HT-29 (cell line): ENCODE measurements at places on chromosomes 3 and 15. TPM values are rescaled to one million over a fixed set of nuclear protein-coding genes. Genes with fewer than 3 reads are reported as not detected.

DNA sequence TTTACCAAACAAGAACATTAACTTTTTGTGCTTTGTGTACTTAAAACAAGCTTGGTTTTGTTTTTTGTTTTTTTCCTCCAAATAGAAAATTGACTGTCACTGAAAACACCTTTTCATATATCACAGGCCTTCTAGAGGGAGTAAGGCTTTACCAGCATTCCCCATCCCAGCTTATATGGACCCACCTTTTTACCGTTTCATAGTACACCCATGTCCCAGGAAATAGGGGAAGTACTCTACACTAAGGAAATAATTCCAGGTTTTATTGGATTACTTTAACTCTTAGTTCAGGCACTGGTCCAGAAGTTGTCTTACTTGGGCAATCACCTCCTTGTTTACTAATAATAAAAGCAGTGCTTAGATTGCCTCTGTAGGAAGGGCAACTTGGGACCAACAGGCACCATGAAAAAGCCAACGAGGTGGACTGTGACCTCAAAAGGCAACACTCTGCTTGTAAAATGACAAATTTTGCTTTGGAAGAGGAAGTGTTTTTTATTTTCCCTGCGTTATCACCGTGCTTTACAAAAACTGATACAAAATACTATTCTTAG, 26.2 kb downstream of the HMG20A start:
- DNase-seq = peak; percentile 84

DNA sequence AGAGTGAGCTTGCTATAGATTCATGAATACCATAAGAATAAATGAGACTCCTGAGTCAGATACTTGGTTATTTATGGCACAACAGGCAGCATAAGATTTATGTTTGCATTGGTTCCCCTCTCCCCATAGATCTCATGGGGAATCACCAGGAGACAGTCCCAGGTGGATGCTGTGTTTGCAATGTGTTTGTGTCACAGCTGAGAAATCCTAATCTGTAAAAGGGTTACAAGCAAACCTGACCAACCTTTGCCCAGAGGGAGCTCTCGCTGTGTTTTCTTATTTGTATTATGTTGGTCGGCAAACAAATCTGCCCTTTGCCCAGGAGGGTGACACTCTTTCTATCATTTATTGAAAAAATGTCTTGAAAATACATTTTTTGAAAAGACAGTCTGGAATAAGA, 236.2 kb downstream of the ZPLD1 start:
- no peak for DNase-seq

- DNase-seq = no peak
Observed at GRCh38 chr15:53110999-53111398, 320.9 kb upstream of the ONECUT1 start.

GRCh38 chr15:75061272-75061671, 37.9 kb downstream of the PPCDC start:
- DNase-seq = no peak

GRCh38 chr3:134308350-134308891, 57.8 kb upstream of the RYK start:
- DNase-seq = peak; percentile 89

DNA sequence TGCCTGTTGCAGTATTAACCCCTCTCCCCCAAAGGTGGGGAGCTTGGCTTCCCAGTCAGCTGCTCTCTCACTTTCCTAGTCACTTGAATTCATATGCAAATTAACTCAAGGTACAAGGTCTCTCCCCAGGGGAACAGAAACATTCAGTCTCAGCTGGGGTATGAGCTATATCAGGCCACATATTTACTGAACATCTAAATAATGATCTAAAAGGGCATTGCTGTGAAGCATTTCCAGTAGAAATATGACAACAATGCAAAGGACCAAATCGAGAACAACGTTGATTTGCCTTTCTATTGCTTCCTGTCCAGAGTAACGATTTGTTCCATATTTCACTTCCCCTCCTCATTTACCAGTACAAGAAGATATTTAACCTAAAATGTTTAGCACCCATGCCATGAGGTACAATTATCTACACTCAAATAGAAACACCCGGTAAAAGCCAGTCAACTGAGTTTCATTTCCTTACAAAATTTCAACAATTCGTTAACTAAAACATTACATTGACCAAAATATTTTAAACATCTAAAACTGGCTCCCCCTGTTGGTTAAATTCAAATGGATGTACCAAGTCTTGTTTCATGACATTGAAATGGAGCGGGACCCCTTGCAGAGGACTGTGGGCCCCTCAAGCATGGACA, 36.5 kb upstream of the KLHL6 start:
- DNase-seq = peak; percentile 7

GRCh38 chr15:101810876-101811275, 1.1 kb upstream of the OR4F15 start:
- peak; percentile 46 for DNase-seq

GRCh38 chr3:89072642-89073041, 34.8 kb upstream of the EPHA3 start:
- DNase-seq = no peak

DNA sequence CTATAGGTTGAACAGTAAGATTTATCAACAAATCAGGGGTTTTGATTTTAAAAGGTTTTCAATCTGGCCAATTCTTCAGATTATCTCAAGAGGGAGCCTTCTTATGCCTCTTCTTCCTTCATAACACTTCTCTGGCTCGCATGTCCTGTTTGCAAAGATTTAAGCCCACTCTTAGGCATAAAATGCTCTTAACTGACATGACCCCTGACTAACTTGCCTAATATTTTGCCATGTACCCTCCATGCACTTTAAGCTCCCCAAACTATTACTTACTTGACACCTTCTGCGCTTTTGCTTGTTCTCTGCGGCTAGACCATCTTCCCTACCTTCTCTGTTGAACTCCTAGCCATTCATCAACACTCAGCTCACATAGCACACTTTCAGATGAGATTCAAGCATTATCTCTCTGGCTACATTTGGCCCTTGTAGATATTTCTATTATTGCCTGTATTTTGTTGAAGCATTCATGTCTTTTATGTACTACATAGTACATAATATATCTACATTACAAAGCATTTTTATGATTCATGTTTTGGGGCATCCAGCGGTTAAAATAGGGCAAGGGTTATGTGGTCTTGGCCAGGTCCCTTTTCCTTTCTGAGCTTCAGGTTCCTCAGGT, 1.0 kb upstream of the ARIH1 start:
- DNase-seq = no peak

- DNase-seq = no peak
Observed at GRCh38 chr15:24823473-24823872, 131.3 kb upstream of the SNRPN start.

- DNase-seq = peak; percentile 96
Observed at GRCh38 chr3:151468284-151468917, 7.5 kb upstream of the IGSF10 start.

- DNase-seq = peak; percentile 34
Observed at GRCh38 chr15:56760186-56760585, 26.9 kb upstream of the ZNF280D start.

The NR1I2 gene
- total RNA-seq = 0.08 TPM in 1 of 2 replicates, not detected in the other

The CHRNA3 gene
- not detected in 2 replicates for total RNA-seq

The LRRC3B gene
- total RNA-seq = not detected in 2 replicates

The DHFR2 gene
- total RNA-seq = 1.1 TPM in 2 replicates

The BCHE gene
- not detected in 2 replicates for total RNA-seq

The GABRB3 gene
- not detected in 2 replicates for total RNA-seq

The LRRC2 gene
- 0.52 and 0.84 TPM in 2 replicates for total RNA-seq

The PLOD2 gene
- 9.9 and 10.1 TPM in 2 replicates for total RNA-seq
